SJCRH30 (cell line): ENCODE measurements at places on chromosomes 7 and 10. TPM values are rescaled to one million over a fixed set of nuclear protein-coding genes. Genes with fewer than 3 reads are reported as not detected.
A peak's percentile ranks its signal among the peaks of the same experiment; 100 is the strongest.

RET gene
- total RNA-seq: 0.02 TPM in 1 of 2 replicates, not detected in the other

DGKI gene
- 0.05 TPM in 1 of 2 replicates, not detected in the other for total RNA-seq

RFC2 gene
- 111 and 112 TPM in 2 replicates for total RNA-seq

ADAM12 gene
- total RNA-seq: 0.26 and 0.33 TPM in 2 replicates

TACC2 gene
- 25.9 and 30.5 TPM in 2 replicates for total RNA-seq

MASTL gene
- 78.8 and 86.7 TPM in 2 replicates for total RNA-seq

SP8 gene
- total RNA-seq: 2.5 and 2.8 TPM in 2 replicates

- DNase-seq: peak; percentile 59
Measured at GRCh38 chr10:71562904-71563303, 156.7 kb downstream of the C10orf105 start.

DNA sequence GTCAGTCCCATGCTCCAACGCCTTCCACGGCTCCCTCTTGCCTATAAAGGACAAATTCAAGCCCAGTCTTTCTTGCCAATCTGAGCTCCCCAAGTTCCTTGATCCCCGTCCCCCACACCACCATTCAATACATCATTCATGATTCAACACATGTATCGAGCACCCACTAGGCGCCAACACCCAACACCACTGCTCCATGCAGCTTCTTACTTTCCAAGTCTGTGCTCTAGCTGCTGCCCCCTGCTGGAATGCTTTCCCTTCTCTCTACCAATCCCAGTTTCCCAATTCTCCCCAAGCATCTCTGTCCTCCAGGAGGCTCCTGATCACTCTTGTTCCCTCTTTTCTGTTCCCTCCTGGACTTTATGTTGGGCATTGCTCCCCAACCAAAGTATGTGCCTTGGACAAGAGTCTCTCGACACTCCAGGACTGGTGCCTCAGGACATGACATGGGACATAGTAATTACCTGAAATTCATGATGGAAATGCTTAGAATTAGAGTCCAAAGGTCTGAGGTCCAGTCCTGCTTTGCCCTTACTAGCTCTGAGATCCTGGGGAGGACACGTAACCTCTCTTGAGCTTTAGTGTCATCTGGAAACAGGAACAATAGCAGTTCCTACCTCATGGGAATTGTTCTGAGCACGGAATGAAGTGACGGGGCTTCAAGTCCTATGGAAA, 172.7 kb downstream of the NEURL1 start:
- peak; percentile 53 for DNase-seq

- peak; percentile 74 for DNase-seq
Measured at GRCh38 chr7:20310963-20311742, 19.5 kb upstream of the ITGB8 start.

DNA sequence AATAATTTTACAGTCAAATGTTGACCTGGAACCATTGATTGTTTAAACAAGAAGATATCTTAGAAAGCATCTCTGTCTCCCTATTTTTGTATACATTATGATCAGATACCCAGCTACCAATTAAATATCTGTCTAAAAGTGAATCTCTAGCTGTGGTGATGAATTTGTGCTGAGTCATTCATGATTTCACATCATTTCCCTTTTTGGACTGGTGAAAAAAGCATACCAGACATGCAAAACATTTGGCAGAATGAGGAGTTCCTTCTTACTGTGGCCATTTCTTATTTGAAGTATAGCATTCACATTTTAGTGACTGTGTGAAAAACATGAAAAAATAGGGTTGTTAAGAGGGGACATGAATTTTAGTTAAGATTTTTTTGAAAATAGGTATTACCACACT, 98.0 kb upstream of the GATA3 start:
- DNase-seq: no peak

- no peak for DNase-seq
Measured at GRCh38 chr7:81721437-81721836, 48.4 kb downstream of the HGF start.

- DNase-seq: no peak
Measured at GRCh38 chr7:108711611-108712010, 141.9 kb downstream of the DNAJB9 start.

- no peak for DNase-seq
Measured at GRCh38 chr10:117186832-117187615, 10.3 kb upstream of the KCNK18 start.

GRCh38 chr10:8102708-8103401, 48.4 kb downstream of the GATA3 start:
- DNase-seq: no peak

DNA sequence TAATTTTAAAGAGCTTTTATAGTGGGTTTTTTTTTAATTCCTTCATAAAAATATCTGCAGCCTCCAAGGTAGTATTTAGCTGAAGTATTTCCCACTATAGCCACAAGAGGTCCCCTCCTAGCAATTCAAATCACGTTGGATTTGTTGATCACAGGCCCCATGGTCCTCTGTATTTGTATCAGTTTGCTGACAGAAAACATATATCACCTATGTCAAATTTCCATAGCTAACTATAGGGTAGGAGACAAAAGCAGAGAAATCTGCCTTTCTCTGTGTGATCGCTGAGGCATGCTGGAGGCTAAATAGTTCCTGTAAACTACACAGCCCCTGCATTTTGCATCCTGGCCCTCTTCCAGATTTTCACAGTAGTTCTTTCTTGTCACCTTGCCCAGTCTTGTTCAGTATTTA, 1.7 kb upstream of the CTNNA3 start:
- peak; percentile 60 for DNase-seq

DNA sequence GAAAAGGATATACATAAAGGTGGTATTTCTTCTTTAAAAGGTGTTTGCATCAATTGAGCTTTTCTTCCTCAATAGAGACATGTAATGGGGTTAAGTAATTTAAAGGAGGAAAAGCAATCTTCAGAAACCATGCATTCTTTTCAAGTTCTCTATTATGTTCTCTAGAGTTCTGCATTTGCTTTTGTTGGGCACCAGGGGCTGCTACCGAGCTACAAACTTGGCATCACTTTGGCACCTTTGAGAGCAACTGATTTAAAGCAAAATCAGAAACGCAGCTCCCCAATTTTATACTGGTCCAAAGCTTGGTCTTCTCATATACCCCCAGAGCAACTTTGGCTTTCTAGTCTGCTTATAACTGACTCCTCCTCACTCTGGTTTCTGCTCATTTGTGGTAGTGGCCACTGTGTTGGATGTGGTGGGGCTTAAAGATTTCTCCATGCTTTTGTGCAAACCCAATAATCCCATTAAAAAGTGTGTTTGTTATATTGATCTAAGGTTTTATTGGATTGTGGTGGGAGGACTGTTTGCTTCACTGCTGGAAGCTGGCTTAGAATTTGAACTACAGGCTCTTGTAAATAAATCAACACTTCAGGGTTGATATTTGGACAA, 712.1 kb downstream of the PHTF2 start:
- DNase-seq: peak; percentile 58

- no peak for DNase-seq
Measured at GRCh38 chr7:73829921-73830680, 695 bp upstream of the CLDN4 start.

DNA sequence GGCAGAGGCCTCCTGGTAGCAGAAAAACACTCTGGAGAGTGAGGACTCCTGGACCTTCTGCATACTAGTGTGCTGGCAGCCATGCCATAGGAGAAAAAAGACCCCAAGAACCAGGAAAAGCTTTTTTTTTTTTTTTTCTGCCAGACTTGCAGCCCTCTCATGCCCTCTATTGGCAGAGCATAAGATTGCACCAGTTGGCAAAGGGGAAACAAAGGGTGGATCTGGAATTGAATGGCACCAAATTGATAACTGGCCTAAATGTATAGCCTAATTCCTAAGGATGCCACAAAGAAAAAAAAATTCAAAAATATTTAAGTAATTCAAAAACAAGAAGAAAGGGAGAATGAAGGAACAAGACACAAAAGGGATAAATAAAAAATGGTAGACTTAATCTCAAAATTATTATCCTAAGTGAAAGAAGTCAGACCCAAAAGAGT, 112.5 kb upstream of the GHITM start:
- DNase-seq: peak; percentile 5

GRCh38 chr7:149598721-149599308, 101.2 kb upstream of the ZNF746 start:
- DNase-seq: peak; percentile 19

GRCh38 chr7:33395340-33395739, 266.0 kb downstream of the BBS9 start:
- DNase-seq: no peak

- DNase-seq: no peak
Measured at GRCh38 chr10:70510904-70511303, 32.3 kb downstream of the PALD1 start.

DNA sequence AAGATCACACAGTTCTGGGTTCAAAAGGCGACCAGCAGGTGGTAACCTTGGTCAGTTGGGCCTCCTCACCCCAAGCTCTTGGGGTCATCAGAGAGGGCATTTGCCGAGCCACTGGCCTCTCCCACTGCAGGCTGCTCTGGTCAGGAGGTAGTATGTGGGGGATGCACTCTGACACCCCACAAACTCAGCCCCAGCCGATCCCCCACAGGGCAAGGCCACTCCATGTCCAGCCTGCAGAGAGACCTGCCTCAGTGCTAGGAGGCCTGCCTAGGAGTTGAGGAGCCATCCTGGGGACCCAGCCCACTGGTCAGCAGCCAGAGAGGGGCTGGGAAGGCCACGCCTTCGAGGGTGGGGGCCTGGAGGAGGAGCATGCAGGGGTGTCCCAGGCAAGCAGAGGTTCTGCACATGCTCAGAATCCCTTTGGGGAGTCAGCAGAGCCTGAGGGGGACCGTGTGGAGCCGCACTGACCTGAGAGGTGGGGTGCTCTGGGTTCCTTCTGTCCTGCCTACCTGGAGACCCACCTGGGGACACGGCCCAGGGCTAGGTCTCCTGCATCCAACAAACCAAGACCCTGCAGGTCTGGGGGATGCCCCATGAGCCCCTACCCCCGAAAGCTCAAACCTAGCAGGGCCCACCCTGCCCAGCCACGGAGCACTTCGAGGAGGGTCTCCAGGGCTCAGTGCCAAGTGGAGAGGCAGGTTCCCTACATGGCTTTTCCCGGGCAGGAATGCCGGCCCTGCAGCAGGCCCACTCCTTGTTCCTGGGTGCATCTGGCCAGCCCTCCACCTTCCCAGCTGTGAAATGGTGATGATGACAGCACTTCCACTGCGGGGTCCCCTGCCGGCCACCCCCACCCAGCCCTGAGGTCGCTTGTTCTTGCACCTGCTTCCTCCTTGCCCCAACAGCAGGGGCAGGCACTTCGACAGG, 58.5 kb downstream of the RASGEF1A start:
- DNase-seq: no peak

DNA sequence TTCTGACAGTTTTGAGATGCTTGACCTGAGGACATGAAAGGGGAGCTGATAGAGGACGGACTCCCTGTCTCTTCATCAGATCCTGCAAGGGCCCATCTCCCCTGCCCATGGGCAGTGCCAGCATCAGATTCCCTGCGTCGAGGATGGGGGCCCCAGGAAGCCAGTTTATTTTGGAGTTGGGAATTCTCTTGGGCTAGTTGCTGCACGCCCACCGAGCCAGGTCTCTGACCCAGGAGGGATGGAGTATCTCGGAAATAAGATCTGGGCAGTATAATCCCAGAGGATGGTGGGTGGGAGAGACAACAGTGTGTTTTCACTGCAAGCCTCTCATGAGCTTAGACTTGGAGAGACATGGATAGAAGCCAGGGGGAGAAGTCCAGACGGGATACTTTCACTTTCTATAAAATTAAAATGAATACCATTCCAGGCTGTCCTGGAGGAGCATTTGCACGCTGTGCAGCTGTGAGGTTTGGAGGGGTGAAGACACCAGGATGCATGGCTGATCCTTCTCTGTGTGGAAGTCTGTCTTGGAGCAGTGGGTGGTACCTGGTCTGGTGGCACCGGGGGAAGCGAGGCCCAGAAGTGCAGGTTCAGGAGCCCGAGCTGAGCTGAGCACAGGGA, 25.8 kb downstream of the DOCK1 start:
- no peak for DNase-seq
